Hematopoietic multipotent progenitor cell treated with erythropoietin and hydrocortisone succinate and interleukin-3 and kit ligand, for 4 days (in vitro differentiated cells): ENCODE measurements at places on chromosomes 11 and 22.
A peak's percentile ranks its signal among the peaks of the same experiment; 100 is the strongest.

DNA sequence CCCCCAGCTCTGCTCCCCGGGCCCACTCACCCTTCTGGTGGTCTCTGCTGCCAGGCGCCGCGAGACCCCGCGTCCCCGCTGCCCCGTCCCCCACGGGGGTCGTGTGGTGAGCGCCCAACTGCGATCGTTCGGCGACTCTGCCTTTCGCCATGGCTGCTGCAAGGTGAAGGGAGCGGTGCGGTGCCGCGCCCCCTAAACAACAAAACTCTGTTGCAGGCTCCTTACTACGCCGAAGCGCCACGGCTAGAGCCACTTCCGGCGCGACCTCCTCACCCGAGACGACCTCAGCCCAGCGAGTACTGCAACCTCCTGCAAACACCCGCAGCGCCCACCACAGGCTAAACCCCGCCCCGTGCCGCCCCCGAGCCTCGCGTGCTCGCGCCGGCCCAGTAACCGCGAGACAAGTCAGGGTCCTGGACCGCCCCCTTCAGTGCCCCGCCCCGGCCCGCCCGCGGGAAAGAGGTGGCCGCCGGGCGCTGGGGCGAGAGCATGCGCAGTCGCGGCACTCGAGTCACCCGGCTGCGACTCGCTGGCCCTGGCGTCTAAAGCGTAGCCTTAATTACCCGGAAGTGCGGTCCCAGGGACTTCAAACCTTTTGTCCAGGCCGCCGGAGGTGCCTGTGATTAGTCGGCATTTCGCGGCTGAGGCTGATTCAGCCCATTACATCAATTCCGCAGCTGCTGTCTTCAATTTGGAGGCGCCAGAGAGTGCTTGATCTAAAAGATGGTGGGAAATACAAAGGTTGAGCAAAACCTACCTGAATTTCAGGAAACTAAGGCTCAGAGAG is at the start of gene TMEM41B:
TMEM41B (minus strand) TSS at position 303 of the 787 bp plus-strand sequence; CDS start at position 151, 152 bp downstream.
- peak; percentile 99 for DNase-seq

- no peak for DNase-seq
These were observed 74.6 kb downstream of the CASP12 start for GRCh38 chr11:104823657-104824056.

DNA sequence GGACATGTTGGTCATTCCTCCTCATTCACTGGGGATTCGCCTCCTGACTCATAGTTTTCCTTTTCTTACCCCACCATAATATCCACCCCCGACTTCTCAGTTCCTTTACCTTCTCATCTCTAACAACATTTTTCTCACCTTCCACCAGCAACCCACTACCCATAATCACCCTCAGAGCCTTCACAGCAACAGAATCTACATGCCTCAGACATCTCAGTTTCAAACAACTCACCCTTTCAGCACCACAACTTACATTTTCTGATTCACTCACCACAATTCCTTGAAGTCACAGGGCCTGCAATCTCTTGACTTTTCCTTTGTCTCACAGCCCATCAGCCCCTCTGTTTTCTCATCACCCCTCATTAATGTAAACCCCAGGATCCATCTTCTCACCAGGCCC is 2.3 kb upstream of the MTNR1B start:
- DNase-seq, result no peak

DNA sequence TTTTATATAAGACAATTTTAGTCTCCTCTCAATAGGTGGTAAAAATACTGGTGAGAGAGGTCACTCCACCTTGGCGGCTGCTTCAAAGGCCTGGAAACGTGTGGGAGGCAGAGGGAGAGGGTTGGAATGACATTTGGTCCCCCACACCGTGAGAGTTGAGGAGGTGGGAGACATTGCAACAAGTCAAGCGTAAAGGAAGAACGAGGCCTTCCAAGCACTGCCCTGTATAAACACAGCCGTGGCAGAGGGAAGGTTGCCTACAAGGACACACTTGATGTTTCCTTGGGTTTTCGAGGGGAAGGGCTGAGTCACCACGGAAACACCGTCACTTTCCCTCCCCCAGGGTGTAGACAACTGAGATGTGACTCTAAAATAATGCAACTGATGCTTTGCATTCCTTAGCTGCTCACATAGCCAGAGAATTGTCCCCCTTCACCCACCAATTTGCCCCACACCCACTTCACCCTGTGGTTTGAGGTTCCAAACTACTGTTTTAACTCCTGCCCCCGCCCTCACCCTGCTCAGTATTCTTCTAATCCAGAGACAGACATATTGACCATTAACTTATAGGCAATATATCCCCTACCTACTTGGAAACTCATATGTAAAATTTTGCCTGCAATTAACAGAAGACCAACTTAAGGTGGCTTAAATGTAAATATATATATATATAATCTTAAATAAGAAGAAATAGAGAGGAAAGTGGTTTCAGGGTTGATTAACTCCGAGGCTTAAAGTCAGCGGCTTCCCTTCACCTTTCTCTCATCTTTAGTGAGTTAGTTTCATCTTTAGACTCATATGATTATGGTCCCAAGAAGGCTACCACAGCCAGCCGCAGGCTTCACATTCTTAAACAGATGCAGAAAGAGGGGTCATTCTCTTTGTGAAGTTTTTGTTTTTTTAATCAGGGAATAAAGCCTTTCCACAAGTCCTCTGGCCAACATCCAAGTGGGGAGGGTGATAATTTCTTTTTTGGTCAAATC is 54.1 kb upstream of the BDNF start:
- DNase-seq, result no peak

DNA sequence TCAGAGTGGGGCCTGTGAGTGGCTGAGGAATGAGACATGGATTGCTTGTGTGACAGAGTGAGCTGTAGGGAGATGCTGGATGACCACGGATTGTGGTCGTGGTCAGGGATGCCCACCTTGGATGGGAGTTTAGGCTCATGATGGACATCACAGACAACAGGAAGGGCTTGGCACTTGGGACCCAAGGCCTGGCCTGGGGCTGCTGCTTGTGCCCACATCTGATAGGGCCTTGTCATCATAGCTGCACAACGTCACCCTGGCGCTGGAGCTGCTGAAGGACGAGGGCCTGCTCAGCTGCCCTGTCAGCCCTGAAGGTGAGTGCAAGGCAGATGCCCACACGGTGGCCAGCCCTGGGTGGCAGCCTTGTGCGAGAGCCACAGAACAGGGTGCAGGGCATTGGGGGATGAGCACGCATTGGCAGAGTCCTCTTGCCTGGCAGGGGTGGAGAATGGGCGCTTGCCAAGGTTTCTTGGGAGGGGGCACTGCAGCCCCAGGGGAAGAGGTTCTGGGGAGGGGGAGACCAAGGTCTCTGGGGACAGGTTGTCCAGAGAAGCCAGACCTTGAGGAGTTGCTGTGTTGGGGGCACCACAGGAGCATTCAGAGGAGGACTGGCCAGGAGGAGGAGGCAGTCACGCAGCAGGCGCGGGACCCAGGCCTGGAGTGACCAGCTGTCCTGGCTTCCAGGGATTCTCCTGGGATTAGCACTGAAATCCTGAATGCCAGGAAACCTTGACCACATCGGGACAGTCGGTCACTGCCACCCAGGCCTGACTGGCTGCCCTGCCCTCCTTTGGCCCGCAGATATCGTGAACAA is 25.0 kb downstream of the PARVG start:
- no peak for DNase-seq

DNA sequence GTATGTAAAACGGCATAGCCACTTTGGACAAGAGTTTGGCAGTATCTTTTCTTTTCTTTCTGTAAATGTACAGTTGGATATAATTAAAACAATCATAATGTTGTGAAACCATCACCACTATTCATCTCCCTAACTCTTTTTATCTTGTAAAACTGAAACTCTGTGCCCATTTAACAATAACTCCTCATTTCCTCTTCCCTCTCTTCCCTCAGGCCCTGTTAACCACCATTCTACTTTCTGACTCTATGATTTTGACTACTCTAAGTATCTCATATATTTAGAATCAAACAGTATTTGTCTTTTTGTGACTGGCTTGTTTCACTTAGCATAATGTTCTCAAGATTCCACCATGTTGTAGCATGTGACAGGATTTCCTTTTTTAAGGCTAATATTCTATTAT is 10.2 kb downstream of the SCUBE2 start:
- no peak for DNase-seq

- no peak for DNase-seq
These were observed 53.9 kb upstream of the RCE1 start for GRCh38 chr11:66789097-66789890.

GRCh38 chr11:19430346-19430745 is 189.6 kb upstream of the E2F8 start:
- no peak for DNase-seq

DNA sequence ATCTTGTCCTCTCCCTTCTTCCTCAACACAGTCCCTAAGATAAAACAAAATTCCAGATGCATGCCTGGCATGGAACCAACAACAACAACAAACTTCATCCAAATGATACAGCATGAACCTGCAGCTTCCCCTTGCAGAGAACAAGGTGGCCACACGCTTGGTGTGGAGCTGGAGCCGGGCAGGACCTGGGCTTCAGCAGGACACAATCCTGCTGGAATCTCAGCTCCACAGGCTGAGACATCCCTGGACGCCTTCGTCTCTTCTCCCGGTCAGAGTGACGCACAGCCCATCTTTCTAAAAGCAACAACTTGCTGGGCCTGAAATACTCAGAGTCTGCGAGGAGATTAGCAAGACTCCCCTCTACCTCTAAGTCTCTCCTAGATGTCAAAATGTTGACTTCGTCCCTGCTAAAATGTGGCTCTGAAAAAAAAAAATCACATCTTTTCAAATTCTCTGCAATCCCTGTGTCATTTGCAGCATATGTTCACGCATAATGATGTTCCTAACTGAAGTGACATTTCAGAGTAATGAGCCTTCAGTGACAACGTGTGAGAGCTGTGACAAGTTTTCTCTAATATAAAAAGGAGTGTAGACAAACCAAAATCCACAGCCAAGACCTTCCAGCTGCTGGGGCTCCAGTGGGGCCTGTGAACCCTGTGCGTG is 1232.3 kb downstream of the TBC1D22A start:
- DNase-seq, result no peak

GRCh38 chr11:88288560-88288959 is 49.0 kb downstream of the CTSC start:
- DNase-seq, result no peak

- DNase-seq, result peak; percentile 100
These were observed 609 bp upstream of the ATF4 start for GRCh38 chr22:39519681-39520225.

DNA sequence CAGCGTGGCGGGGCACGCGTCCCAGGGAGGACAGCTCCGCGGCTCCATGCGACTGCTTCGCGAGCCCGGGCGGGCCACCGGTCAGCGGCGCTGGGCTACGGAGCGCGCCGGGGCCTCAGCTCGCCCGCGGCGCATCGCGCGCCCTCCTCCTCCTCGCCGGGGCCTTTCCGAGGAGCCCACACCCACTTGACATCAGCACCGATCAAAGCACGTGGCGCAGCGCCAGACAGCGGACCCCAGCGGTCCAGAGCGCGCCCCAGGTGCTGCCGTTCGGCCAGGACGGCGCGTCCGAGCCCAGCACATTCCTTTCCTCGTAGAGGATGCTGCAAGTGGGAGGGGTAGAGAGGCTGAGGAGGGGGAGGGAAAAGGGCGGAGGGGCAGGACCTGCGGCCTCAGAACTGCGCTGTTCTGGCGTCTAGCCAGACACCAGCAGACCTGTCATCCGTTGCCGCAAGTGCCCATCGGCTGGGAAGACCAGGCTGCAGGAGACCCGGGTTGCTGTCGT is 88.6 kb downstream of the PLEKHA7 start:
- peak; percentile 66 for DNase-seq

DNA sequence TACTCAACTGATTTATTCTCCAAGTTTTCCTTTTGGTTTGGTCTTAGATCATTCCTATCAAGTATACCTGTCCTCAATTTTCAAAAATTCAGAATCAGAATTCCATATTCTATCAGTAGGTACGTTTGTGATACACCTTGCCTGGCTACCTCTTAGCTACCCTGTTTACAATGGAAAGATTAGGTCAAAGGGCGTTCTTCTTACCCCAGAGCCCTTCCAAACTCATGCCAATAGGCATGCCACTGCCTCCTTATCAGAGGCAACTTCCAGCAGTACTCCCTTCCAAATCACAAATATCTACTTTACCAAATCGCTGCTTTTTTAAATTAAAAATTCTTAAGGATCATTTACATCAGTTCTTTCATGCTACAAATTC is 1.0 kb downstream of the PATL1 start:
- DNase-seq, result no peak

DNA sequence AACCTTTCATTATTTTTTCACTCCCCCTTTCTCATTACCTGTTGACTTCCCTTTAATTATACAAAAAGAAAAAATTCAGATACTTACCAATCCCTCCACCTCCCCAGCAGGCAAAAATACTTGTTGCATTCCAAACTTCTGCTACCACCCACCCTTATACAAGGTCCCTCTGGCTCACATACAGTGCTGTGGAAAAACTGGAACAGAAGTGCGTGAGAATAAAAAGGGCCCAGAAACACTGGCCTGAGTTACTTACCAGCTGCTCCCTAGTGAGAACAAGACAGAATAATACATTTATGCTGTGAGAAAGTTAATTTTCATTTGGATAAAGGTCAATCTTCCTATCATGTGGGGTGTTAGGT is 46.9 kb upstream of the RAPSN start:
- DNase-seq, result no peak

GRCh38 chr11:9990221-9990973 is 303.6 kb downstream of the SBF2 start:
- peak; percentile 36 for DNase-seq

GRCh38 chr22:44399906-44400762 is 87.4 kb upstream of the SHISAL1 start:
- DNase-seq, result no peak

GRCh38 chr11:119084663-119085436 is at the start of gene HMBS:
Gene HMBS (plus strand): TSS chr11:119084881. CDS start chr11:119085034, 153 bp downstream.
- peak; percentile 99 for DNase-seq

- DNase-seq, result no peak
These were observed 510.8 kb downstream of the NELL1 start for GRCh38 chr11:21180182-21180581.

DNA sequence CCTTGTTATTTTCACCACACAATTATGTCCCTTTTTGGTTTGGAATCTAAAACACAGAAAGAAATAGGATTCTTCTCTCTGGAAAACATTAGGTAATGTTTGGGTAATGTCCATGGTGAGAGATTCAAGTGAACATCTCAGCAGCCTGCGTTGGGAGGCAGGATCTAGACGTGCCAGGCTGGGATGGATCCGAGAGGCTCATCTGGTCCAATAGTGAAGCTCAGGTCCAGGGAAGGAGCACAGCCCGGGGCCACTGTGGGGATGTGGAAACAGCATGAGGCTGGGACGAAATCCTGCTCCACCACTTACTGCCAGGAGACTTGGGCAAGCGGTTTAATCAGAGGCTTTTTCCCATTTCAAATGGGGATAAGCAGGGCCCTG is 109.9 kb downstream of the CSNK2A3 start:
- DNase-seq, result no peak

GRCh38 chr22:42470366-42471082 is 38.3 kb upstream of the NFAM1 start:
- no peak for DNase-seq

DNA sequence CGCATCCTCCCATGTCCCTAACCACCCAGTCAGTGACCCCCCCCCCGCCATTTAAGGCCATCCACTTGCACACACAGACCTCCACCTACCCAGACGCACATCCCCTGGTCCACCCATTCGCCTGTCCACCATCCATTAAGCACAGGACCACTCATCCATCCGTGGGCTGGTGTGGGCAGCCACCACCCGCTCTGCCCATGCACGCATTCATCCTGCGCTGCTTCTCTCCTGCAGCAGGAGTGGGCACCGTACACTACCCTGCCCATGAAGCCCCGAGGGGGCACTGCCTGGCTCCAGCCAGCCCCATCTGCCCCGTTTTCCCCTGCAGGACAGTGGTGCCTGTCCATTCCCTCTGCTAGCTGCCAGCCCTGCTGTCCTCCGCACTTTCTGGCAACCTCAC is 3.9 kb upstream of the SLC16A8 start:
- DNase-seq, result no peak

GRCh38 chr11:76589477-76589876 is 81.1 kb downstream of the LRRC32 start:
- DNase-seq, result no peak
